Esophagus mucosa (tissue), 1 donor: ENCODE measurements at places on chromosomes 13 and 19.
A peak's percentile ranks its signal among the peaks of the same experiment; 100 is the strongest.

DNA sequence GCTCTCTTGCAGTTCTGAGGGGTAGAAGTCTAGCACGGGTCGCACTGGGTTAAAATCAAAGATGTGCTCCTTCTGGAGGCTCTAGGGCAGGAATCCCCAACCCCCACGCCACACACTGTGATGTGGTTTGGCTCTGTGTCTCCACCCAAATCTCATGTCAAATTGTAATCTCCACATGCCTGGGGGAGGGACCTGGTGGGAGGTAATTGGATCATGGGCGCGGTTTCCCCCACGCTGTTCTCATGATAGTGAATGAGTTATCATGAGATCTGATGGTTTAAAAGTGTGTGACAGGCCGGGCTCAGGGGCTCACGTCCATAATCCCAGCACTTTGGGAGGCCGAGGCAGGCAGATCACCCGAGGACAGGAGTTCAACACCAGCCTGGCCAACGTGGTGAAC is 26.6 kb upstream of the CALM3 start:
- ATAC-seq, result no peak

DNA sequence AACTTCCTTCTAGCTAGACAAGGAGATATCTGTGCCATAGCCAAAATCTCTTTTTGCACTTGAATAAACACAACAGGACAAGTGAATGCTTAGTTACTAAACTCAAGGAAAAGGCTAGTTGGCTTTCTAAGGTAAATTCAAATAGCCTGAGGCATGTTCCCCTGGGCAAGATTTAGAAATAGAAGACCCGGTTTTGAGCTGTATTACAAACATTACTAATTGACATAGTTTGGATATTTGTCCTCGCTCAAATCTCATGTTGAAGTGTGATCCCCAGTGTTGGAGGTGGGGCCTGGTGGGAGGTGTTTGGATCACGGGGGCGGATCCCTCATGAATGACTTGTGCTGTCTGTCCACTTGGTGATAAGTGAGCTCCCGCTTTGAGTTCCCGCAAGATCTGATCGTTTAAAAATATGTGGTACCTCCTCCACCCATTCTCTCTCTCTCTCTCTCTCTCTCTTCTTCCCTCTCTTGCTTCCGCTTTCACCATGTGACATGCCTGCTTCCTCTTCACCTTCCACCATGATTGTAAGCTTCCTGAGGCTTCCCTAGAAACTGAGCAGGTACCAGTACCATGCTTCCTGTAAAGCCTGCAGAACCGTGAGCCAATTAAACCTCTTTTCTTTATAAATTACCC is 3.9 kb upstream of the KBTBD6 start:
- no peak for ATAC-seq

DNA sequence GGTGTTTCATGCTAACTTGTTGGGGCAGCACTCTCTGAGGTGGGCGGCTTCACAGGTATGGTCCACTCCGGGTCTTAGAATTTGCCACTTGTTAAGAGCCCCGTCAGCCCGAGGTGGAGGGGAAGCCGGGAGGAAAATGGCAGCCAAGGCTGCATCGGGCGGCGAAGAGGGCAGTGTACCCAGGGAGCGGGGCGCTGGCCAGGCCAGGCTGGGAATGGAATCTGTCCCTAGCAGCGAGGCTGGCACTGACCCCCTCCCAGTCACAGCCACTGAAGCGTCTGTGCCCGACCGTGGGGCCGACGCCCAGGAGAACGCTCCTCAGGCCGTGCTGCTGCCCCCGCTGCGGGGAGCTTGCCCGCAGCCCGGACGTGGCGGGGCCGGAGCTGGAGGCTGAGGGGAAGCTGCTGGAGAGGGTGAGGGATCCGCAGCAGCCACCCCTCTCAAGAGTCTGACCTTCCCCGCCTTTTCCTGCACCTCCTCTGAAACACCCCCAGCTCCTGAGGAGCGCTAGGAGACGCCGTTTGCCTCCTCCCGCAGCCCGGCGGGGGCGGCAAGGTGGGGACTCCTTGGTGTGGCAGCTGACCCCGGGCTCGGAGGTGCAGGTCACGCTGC is 313.8 kb upstream of the SPRY2 start:
- ATAC-seq, result no peak

GRCh38 chr13:76474356-76474755 is 411.8 kb downstream of the KCTD12 start:
- ATAC-seq, result no peak

- ATAC-seq, result peak; percentile 3
Measured at GRCh38 chr19:608155-609003, 18.7 kb downstream of the HCN2 start.

DNA sequence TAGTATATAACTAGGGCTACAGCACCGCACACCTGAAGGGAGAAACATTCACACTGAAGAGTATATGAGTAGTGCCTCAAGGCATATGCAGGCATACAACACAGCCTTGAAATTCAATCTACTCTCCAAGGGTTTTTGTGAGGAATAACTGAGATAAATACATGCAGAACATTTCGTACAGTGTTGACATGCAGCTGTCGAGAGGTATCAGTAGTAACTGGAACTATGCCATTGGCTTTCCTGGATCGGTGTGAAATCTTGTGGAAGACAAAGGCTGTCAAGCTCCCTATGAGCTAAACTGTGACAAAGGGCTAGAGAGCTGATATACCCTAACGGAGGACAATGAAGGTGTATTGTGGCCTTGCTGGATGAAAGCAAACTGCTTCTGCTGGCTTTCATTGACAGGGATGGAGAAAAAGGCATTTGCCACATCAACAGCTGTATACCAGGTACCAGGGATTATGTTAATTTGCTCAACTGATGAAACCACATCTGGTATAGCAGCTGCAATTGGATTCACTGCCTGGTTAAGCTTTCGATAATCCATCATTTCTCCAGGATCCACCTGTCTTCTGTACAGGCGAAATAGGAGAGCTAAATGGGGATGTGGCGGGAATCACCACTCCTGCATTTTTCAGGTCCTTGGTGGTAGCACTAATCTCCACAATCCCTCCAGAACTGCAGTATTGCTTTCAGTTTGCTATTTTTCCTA is 16.3 kb downstream of the MTRF1 start:
- no peak for ATAC-seq

DNA sequence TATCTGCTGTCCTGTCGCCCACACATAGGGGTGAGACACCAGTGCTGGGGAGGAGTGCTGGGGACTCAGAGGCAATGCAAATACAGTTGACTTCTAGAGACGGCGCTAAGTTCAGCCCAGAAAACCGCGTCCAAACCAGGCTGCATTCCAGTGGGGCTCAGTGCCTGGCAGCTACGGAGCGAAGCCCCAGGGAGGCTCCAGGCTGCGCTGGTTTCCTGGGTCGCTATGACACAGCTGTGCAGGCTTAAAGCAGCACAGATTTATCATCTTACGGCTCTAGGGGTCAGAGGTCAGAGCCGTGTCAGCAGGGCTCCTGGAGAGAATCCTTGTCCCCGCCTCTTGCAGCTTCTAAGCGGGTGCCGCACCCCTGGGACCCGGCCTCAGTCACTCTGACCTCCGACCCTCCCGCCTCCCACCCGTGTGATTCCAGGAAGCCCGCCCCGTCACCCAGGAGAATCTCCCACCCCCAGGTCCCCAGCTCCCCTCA is 61.6 kb downstream of the ANKRD10 start:
- no peak for ATAC-seq

DNA sequence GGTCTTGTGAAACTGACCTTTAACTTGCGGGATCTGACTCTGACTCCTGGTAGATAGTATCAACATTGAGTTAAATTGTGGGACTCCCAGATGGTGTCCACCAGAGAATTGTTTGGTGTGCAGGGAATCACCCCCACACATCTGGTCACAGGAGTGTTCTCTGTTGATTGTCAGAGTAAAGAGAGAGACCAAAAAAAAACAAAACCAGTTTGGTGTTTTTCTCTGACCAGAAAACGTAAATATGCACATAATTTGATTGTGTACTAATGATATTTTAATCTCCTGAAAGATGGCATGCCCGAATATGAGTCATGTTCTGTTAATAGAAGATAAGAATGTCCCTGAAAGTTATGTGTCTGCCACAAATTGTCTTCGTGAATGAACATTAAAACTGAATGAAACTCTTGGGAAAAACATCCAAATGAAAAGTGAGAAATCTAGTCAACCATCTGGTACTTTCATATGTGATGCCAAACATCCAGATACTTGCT is 118.5 kb upstream of the GPC6 start:
- ATAC-seq, result no peak

GRCh38 chr19:13181747-13182388 is 31.7 kb downstream of the IER2 start:
- peak; percentile 59 for ATAC-seq

DNA sequence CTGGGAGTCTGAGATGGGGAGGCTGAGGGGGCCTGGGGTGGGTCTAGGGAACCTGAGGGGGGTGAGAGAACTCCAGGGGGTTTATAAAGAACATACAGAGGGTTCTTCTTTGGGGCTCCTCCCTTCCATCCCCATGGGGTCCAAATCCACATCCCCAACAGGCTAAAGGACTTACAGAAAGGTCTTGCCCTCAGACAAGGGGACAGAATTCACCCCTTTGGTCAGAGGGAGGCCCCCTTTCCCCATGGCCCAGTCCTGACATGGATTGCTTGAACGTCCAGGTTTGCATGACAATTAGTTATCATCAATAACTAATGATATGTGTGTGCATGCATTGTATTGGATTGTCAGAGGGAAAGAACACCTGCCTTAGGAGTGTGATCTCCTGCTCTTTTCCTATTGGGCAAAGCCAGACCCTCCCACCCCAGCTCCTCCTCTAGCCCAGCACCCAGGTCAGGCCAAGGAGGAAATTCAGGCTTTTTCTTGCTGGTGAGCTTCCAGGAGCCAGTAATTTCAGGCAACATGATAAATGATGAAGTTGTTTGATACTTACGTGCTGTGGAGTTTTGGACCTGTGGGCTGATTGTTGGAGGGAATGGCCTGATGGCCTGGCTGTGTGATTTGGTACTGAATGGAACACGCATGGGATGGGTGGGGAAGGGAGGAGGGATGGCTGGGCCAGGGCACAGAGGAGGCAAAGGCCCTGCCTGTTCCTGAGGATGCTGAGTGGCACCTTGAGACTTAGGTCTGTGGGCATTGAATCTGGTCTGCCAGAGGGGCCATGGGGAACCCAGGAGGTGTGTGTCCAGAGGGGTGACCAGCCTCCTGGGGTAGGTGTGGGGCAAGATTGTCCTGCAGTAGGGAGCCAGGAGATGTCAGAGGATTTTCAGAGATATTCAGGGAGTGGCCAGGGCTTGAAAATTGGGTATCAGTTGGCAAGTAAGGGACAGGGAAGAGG is 1.1 kb downstream of the KLHL26 start:
- ATAC-seq, result no peak

DNA sequence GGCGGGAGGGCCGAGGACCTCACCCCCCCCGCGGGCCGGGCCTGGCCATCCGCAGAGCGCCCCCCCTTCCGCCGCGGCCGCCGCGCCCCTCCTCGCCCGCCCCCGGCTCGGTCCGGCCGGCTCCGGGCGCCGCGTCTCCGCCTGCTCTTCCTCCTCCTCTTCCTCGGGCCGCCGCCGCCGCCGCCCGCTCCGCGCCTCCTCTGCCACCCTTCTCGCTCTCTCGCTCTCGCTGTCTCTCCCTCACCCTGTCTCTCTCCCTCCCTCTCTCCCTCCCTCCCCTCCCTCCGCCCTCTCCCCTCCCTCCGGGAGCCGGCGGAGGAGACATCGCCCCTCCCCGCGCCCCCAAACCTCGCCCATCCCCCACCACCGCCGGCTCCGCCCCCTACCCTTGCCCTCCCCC is at the start of gene SHANK1:
SHANK1 (minus strand) TSS at position 237 of the 400 bp plus-strand sequence. CDS start 2,883 bp downstream, outside the sequence.
- ATAC-seq, result no peak

DNA sequence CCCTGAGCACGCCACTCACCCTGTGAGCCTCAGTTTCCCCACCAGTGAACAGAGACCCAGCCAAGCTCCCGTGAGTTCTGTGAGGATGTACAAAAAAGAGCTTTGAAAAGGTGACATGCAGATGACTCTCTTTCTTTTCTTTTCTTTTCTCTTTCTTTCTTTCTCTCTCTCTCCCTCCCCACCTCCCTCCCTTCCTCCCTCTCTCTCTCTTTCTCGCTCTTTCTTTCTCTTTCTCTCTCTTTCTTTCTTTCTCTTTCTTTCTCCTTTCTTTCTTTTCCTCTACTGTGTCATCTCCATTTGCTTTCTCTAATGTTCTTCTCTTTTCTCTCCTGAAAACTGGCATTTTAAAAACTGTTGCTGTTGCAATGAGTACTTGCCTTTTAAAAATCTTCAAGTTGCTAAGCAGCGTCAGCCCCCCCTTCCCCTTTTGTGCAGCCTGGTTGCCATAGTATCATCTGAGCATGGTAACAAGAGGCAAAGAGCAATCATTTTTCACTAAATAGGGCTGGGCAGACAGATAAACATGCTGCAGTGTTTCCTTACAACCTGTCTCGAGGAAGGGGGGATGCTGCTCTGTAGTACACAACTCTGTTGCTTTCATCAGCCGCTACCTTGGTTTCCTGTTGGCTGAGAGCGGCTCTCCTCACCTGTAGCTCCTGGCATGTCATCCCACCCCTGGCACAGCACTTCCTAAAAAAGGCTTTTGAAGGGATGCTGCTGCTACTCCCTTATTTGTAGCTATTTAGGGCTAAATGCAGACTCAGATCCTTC is 108.7 kb upstream of the MBNL2 start:
- ATAC-seq, result no peak

DNA sequence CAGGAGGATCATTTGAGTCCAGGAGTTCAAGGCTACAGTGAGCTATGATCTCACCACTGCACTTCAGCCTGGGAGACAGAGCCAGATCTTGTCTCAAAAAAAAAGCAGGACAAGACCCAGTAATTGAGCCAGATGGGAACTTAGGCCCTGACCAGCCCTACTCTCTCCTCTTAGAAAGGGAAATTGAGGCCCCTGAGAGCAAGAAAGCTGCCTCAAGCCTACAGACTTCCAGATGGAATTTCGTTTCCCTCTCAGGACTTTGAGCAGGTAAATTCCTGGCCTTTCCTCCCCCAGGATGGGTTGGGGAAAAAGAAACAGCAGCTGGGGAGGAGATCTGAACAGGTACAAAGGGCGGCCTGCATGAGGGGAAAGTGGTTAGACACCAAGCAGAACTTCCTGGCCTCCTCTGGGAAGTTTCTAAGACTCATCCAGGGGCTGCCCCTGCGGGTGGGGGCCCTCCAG is 3.6 kb upstream of the BCL3 start:
- ATAC-seq, result no peak

DNA sequence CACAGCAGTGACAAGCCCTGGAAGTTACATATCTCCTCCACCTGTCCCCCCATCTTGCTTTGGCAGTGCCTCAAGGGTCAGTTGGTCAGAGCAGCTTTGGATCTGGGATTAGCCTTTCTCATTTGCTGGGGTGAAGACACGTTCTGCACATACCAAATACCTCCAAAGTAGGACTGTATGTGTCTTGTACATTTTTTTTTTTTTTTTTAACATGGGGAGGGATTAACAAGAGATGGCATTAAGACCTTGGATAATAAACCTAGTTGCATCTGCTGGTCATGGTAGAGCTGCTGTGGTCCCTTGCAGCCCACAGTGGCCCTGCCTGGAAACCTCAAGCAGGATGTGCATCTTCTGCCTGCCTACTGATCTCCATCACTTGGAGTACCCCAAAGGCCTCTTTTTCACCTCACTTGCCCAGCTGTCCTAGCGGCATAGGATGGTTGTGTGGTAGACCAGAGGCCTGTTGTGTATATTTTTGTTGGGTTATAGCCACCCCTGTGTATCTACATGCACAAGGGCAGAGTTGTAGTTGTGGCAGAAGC is 2.5 kb downstream of the RPS19 start:
- no peak for ATAC-seq

GRCh38 chr13:109671919-109672318 is 114.5 kb downstream of the IRS2 start:
- ATAC-seq, result no peak

GRCh38 chr13:26923824-26924605 is 163.4 kb upstream of the GPR12 start:
- ATAC-seq, result no peak
